NCI-H1417 (cell line): ENCODE measurements at places on chromosomes 3 and 15.

GRCh38 chr15:42108189-42108588 lies 13.8 kb upstream of the PLA2G4D start:
- DNase-seq, result no peak

GRCh38 chr3:194130807-194131589 lies 5.0 kb upstream of the HES1 start:
- peak; percentile 76 for DNase-seq

GRCh38 chr3:30693470-30694120 lies 87.2 kb downstream of the TGFBR2 start:
- DNase-seq, result peak; percentile 17

DNA sequence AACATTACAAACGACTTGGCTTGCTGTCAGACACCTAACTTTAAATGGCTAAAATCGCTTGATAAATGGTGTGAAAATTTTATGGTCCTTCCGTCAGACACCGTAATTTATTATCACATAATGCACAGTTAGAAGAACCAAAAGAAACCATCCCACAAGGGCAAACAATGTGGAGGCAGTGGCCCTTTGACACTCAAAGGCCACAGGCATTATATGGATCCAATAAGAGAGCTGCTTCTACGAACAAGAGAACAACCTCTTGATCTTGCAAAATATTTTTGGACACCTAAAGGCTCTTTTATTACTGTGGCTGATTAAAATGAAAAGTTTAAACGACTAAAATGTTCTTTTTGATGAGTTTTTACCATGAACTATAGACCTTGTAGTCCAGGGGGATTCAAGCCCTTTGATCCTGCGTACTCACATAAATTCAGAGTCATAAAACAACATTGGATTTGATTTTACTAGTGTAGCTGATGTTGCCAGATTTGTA lies 202.8 kb downstream of the FMN1 start:
- peak; percentile 34 for DNase-seq

DNA sequence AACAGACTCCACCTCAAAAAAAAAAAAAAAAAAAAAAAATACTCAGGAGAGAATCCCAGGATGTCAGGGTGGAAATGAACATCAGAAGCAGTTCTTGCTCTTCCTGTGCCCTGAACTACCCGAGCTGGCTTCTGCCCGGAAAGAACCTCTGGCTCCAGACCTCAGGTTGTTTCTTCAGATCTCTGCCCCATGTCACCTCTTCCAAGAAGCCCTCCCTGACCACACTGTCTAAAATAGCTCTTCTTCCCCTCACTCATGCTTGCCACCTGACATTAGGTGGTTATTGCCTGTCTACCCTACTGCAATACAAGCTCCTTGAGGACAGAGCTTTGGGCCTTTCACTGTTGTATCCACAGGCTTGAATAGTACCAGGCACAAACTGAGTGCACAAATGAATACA lies 8.2 kb downstream of the TKT start:
- no peak for DNase-seq

GRCh38 chr15:82535566-82536408 lies 4.5 kb downstream of the RPS17 start:
- no peak for DNase-seq

- no peak for DNase-seq
These were observed 60.5 kb downstream of the TOP2B start for GRCh38 chr3:25604107-25604805.

DNA sequence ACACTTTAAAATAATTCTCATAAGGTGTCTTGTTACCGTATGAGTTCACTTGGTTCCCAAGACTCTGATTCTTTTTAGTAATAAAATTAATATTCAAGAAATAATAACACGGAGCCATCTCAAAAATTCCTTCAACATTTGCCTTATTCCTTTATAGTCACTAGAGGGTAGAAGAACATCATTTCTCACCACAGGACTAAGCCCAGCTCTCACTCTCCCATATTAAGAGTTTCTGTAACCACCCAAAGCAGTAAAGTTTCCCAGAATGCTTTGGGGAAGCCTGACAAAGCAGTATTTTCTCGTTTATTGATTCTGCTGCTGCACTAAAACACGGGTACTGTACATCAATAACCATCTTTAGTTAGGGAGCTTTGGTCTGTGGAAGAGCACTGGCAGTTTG lies 114.9 kb downstream of the MCTP2 start:
- DNase-seq, result peak; percentile 59

DNA sequence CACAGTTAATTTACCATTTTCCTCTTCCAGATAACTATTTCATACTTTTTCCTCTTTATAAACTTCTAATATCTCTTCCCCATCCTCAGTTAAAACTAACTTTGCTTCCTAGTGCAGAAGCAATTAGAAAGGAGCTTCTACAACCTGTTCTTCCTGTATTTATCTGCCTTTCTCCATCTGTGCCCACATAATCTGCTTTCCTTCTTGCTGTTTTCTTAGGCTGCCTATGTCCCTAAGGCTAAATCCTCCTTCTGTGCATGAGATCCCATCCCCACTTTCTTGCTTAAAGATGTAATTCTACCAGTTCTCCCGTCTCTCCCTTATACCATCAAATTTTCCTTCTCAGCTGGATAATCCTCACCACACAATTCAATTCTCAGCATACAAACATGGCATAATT lies 28.3 kb upstream of the HGD start:
- no peak for DNase-seq

DNA sequence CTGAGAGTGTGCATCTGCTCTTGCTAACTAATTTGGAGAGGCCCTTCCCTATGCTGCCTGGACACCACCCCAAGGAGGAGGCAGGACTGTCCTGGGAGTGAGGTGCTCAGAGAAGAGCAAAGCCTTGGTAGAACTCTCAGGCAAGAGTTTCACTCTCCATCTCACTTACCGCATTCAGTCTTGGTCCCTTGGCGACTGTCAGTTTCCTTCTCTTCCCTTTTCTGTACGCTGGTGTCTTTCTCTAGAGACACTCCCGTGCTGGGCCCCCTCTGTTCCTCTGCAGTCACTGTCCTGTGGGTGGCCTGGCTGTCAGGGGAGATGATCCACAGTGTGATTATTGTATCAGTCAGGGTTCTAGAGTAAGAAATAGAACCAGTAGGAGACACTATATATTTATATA lies 44.0 kb downstream of the IDH2 start:
- DNase-seq, result no peak

- no peak for DNase-seq
These were observed 308.2 kb downstream of the ULK4 start for GRCh38 chr3:41653571-41654239.
